ENCODE measurements at places on chromosomes 5 and 9.

GRCh38 chr9:8734760-8735159 is 935.2 kb upstream of the DMAC1 start:
- no peak for DNase-seq

DNA sequence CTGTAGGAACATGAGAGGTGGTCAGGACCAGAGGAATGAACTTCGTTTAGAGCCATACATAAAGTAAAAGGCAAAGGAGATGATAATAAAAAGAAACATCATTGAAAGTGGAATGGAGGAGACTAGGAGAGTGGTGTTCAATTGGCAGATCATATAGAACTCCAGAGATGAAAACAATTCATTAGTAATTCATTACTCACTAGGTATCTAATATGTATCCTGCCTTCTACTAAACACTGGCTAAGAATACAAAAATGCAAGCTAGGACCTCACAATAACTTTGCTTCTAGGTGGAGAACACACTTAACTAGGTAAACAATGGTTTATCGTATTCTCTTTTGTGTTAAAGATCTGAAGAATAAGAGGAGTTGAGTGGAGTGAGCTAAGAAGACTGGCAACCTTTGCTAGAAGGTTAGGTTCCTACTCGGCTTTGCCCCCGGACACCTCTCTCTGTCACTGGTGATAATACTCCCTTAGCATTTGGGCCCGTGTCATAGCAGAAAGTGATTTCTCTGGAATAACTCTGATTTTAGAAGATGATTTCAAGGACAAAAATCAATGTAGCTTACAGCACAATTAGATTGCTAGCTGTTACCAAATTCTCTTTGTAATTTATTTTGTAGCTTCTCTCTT is 88.6 kb upstream of the IFNE start:
- DNase-seq, result no peak

DNA sequence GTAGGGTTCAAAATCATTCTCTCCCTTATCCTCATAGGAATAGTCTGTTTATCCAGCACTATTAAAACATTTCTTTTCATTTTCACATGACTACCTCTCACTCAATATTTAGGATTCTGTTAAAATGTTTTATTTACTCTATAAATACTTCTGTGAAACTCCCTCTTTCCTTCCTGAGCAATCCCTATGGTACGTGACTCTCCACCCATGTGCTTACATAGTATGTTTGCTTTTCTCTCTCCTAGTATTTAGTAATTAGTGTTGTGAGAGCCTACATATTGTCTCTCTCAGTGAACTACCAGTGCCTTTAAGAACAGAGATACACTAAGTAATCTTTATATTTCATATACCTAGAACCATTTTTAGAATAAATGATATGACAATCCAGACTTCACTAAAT is 46.0 kb downstream of the PTPRD start:
- DNase-seq, result no peak

DNA sequence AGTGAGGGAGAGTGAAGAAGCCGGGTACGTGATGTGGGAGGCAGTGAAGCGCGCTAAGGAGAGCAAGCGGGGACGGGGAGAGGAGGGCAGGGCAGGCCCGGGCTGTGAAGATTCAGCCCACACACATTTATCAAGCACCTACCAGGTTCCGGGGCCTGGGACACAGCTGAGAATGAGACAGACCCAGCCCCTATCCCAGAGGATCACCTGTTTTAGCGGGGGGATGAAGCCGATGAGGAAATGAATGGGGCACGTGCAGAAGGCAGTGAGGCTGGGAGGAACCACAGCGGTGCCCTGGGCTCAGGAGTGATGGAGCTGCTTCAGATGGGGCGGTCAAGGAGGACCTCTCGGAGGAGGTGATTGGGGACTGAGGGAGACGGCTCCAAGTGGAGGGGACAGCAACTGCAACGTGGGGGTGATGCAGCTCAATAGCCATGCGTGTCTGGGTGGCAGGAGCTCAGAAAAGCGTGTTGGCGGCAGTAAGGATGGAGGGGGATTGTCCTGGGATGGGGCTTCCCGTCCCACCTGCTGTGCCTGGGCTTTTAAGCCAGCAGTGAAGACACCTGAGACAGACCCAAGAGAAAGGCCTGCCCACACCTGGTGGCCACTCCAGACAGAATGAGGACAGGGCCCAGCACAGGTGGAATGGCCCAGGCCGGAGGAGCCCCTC is 77.5 kb upstream of the UNC5A start:
- no peak for DNase-seq

GRCh38 chr5:139681466-139681865 is 33.3 kb downstream of the CXXC5 start:
- DNase-seq, result no peak

GRCh38 chr9:136777359-136777758 is 13.0 kb upstream of the LCN15 start:
- no peak for DNase-seq

- DNase-seq, result no peak
Observed at GRCh38 chr5:35804201-35804653, 52.5 kb upstream of the IL7R start.

GRCh38 chr9:133148199-133149129 is 15.2 kb downstream of the GBGT1 start:
- DNase-seq, result peak; percentile 83

DNA sequence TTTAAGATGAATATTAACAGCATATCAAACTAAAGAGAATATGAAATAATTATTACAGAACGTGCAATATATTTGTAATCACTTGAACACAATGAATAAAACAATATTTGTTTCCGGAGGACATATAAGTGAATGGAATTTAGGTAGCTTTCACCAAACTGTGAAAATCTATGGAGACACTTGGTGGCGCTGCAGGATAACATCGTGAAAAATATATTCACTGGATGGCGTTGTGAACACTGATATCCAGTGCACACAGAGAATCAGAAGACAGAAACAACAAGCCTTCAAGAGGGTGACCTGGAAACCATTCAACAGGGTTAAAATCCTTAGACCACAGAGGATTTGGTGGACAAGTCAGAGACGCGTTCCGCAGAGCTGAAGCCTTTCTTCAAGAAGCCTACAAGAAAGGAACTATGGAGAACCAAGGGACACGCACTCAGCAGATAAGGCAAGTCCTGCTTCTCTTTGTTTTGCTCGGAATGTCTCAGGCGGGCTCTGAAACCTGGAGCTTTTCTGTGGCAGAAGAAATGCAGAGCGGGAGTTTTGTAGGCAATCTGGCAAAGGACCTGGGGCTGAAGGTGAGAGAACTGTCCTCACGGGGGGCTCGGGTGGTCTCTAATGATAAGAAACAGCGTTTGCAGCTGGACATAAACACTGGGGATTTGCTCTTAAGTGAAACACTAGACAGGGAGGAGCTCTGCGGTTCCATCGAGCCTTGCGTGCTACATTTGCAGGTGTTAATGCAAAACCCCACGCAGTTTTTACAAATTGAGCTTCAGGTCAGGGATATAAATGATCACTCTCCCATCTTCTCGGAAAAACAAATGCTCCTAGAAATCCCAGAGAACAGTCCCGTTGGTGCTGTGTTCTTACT is at the start of gene PCDHB11:
Gene PCDHB11 (plus strand): TSS at position 269 of the 877 bp plus-strand sequence. CDS start 148 bp downstream, at position 417.
- no peak for DNase-seq

GRCh38 chr5:93926831-93927620 is 185.6 kb upstream of the POU5F2 start:
- no peak for DNase-seq

- no peak for DNase-seq
Observed at GRCh38 chr9:111056538-111056937, 18.3 kb upstream of the LPAR1 start.

- DNase-seq, result no peak
Observed at GRCh38 chr9:15253197-15253596, 53.8 kb downstream of the TTC39B start.

GRCh38 chr9:100589582-100589981 is 11.7 kb downstream of the CAVIN4 start:
- DNase-seq, result no peak

DNA sequence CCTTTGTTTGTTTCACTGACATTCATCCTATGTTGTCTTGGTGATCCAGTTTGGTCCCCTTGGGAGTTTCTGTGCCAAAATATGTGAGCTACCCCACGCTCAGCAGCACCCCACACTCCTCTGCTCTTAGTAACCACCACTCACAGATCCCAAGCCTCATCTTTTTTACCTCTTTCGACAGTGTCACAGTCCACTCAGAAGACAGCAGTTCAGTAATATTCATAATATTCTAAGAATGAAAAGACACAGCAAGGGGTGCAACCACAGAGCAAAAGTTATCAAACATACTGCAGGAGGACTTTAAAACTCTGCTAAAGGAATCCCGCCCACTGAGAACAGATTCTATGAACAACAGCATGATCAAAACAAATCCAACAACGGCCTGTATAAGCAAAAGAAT is 28.2 kb downstream of the RNF130 start:
- no peak for DNase-seq

GRCh38 chr5:159041444-159042198 is 58.1 kb downstream of the EBF1 start:
- no peak for DNase-seq

DNA sequence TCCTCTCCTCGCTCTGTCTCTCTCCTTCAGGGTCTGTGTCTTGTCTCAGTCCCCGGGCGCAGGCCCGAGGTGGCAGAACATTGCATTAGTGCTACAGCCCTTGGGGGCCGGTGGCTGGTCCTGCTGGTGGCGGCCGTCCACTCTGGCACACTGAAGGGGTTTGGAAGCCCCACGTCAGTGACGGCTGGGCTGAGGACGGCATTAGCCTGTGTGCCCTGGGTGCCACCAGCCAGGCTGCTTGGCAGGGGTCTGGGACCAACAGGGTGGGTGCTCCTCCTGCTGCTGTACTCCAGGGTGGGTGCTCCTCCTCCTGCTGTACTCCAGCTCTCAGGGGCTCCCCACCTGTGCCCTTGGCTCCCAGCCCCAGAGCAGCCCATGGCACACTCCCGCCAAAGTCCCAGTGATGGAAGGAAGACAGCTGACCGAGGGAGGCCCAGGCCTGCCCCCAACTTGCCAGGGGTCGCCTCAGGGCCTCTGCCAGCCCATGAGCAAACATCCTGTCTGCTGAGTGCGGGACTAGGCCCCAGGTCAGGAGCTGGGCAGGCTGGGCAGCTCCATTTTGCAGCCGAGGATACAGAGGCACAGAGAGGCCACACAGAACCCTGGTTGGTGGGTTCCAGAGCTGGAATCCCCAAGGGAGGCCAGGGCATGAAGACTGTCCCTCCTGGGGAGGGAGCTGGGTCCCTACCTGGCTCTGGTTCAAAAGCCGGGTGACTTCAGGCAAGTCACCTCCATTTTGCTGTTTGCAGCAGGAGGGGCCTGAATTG is 27.3 kb downstream of the SARDH start:
- no peak for DNase-seq

DNA sequence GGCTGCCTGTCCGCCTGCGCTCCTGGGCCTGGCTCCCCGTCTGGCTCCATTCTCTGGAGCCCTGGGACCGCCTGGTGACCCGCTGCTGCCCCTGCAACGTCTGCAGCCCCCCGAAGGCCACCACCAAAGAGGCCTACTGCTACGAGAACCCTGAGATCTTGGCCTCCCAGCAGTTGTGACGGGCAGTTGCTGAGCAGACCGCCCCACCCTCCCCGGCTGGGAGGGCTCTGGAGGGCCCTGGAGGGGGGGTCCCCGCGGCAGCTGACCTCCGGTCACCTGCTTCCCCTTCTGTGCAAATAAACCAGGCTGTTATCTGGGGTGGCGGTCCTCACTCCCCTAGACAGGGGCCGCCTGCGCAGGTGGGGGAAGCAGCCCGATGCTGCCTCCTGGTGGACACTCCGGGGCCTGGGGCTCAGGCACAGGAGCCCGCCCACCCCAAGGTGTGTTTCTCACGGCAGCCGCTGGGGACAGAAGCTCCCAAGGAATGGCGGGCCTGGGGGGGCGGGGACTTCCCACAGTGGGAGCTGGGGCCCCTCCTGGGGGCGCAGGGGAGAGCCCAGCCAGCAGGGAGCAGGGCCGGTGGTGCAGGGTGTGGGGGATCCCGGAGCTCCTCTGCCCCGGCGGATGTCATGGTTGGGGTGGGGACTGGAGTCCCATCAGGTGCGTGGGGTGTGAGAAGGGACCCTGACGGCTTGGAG is 4.7 kb upstream of the TUBB4B start:
- DNase-seq, result peak; percentile 92

- peak; percentile 91 for DNase-seq
Observed at GRCh38 chr9:129885670-129886106, 50.4 kb downstream of the USP20 start.

GRCh38 chr9:82410306-82410705 is 421.7 kb downstream of the SPATA31D1 start:
- DNase-seq, result no peak

DNA sequence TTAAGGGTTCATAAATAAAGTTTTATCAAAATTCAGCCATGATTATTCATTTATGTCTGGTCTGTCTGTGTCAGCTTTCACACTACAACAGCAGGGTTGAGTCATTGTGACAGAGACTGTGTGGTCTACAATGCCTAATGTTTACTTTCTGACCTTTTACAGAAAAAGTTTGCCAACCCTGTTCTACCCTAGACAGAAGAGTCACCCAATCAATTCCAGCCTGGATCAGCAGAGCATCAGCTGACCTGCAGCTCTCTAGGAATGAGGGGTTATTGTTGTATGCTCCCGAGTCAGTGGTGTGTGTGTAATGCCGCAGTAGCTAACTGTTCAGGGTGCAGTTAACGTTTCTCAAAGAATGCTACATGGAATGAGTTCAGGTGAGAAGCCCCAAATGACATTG is 87.3 kb downstream of the HRH2 start:
- no peak for DNase-seq

DNA sequence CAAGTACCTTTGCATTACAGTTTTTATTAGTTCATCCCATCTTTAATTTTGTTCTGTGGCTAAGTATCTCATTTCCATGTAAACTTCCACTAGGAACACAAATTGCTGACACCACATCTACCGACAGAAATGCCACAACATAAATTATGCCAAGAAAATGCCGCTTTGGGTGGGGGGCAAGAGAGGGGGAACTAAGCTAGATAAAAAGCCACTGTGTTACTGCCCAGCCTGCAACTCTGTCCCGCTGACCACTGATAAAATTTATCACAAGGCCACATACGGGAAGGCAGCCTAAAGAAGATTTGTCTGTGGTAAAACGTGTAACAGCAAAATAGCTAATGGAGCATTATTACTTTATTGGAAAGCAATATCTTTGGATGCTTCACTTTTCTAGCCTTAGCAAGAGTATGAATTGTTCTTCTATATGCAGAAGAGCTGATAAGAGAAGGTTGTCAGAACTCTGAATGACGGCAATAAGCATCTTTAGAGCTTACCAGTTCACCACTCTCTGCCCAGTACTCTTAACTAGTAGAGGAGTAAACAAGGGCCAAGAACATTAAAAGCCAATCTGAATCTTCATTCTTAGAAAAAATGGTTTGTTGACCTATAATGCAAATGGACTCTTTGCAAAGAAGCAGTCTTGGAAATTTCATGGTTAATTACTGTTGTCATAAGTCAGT is 172.2 kb upstream of the MEF2C start:
- no peak for DNase-seq

GRCh38 chr5:141483902-141484301 is 928 bp upstream of the PCDHGC4 start:
- DNase-seq, result no peak

DNA sequence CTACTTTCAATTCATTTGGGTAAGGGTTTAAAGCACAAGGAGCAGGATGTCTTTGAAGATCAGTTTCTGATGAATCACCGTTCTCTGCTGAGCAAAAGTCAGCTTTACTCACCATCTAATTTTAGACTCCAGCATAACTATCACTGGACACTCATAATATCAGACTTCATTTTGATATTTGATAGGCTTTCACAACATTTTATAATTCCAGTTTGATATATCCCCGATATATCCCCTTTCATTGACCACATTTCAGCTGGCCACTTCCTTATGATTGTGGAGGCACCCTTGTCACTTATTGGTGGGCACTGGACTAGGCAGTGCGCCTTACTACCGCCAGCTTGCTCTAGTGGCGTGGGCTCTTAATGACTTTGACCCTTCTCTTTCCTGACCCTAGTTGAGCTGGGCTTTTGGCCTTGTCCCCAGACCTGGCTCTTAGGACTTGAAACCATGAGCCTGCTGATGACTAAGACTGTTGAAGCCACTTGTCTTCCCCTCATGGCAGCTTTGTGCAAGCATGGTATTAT is 46.8 kb downstream of the CYSTM1 start:
- DNase-seq, result no peak

All from CD4-positive, alpha-beta T cell treated with Interleukin-10 for 1 hour (primary cell).